ENCODE measurements at places on chromosomes 3 and 15.
A peak's percentile ranks its signal among the peaks of the same experiment; 100 is the strongest.

DNA sequence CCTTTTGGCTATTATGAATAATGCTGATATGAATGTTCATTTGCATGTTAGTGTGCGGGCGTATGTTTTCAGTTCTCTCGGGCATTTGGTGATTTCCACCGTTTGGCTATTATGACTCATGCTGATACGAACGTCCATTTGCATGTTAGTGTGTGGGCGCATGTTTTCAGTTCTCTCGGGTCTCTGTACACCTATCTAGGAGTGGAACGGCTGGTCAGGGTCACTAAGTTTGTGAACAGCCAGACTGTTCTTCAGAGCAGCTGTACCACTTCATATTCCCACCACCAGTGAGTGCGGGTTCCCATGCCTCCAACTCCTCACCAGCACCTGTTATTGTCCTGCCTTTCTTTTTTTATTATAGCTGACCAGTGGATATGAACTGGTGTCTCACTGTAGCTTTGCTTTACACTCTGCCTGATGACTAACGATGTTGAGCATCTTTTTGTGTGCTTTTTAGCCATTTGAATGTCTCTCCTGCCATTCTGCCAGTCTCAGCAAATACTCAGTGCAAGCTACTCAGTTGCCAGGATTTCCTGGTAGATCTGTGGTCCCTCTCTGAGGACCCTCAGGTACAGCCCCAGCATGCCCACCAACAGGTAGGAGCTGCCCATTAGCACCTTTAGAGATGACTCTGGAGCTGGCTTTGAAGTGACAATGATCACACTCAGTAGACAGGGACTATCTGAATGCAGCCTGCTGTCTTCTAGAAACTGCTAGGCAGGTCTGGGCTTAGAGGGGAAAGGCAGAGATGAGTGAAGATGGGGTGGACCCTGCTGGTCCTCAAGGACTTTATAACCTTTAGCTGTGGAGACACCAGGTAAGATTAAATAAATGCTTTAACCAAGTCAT lies 141.1 kb downstream of the XXYLT1 start:
- no peak for DNase-seq

DNA sequence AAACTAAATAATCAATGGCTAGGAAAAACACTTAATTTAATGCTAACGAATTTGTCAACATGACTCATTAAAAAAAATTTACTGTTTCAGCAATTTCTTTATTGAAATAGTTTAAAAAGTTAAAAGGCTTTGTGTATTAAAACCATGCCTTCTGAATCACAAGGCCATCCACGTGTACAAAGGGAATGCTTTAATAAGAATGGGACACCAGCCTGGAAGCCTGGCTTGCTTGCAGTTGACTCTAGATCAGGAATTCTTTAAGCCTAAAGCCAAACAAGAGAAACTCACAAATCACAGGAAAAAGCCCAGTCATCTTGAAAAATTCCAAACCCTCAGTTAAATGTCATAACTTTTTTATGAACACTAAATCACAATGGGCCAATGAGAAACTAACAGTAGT lies 137.6 kb downstream of the PEAK1 start:
- DNase-seq: no peak

GRCh38 chr3:28136607-28137216 lies 104.7 kb upstream of the CMC1 start:
- no peak for DNase-seq

- no peak for DNase-seq
These were observed 62.9 kb upstream of the MCF2L2 start for GRCh38 chr3:183491109-183491922.

DNA sequence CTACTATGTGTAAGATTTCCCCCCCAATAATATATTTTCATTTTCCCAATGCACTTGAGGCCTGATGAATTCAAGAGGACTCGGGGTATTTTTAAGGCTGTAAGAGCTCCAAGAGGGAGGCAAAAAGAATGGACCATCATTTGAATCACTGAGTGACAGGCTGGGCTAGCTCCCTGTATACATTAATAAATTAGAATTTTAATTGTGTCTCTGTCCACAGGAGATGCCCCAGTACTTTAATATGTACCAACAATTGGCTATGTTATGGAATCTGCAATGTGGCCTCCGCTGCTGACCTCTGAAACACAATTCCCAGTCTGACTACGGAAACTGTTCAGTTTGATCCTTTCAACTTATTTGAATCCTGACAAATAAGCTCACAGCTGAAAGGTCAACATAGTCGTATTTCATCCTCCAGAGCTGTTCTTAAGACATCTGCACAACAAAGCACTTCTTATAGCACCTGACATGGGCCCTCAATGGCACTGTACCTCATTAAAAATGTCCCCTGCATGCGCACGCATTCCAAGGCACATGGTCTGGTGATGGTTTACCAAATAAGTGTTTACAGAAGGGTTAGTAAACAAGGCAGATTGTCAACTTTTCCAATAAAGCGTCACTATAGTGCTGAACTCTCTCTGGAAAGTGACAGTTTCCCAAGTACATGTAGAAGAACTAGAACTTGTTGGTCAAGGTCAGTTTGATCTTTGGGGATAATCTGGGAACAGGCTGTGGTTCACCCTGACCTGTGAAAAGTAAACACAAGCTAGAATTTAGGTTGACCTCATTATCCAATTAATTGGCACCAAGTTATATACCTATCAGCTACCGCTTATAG lies 472.9 kb downstream of the FOXP1 start:
- no peak for DNase-seq

GRCh38 chr3:157572559-157573270 lies 69.5 kb upstream of the VEPH1 start:
- DNase-seq: peak; percentile 37

DNA sequence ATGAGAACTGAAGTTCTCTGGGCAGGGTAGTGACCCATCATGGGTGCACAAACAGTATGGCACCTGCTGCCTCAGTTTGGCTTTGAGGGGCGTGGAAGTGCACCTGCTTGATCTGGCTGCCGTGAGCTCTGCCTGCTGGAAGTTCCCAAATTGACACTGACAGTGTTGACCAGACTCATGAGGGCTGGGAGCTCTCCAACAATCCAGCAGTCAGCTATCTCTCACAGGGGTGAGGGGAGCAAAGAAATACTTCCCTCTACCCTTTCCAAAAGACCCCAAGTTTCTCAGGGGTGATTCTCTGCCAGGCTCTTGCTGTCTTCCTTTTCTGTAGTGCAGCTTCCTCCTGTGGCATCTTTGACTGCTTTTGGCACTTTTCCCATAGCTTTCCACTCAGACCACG lies 49.4 kb upstream of the ROBO1 start:
- DNase-seq: no peak

DNA sequence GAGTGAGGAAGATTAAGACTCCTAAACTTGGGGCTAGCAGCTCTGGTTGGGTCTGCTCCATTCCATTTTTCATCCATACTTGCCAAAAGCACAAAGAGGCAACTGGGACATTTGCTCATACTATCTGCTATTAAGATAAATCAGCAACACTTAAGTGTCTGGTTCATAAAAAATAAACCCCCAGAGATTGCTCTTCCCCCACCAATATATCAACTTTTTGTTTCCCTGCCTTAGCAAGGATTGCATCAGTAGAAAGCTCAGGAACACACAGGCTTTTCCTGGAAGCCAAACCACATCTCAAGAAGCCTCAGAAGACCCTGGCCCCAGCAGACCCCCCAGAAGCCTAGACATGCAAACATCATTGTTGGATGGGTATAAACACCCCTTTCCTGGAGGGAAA lies 232.4 kb upstream of the WNT5A start:
- no peak for DNase-seq

GRCh38 chr3:51538115-51538458 lies 432 bp upstream of the RAD54L2 start:
- no peak for DNase-seq

- DNase-seq: no peak
These were observed 124.9 kb upstream of the STRIT1 start for GRCh38 chr3:155418407-155418806.
